ENCODE measurements at places on chromosomes 4 and X. TPM values are rescaled to one million over a fixed set of nuclear protein-coding genes. Genes with fewer than 3 reads are reported as not detected.

- no peak overlapping the region for H3K27ac ChIP-seq
- no peaks in the 10 kb centered on the region for H3K27me3 ChIP-seq
- DNase-seq: no peak
- H3K4me1 ChIP-seq: no peaks in the 10 kb centered on the region
- H3K4me3 ChIP-seq: no peak overlapping the region
Measured at GRCh38 chr4:84719115-84719514, 136.2 kb downstream of the CDS1 start.

DNA sequence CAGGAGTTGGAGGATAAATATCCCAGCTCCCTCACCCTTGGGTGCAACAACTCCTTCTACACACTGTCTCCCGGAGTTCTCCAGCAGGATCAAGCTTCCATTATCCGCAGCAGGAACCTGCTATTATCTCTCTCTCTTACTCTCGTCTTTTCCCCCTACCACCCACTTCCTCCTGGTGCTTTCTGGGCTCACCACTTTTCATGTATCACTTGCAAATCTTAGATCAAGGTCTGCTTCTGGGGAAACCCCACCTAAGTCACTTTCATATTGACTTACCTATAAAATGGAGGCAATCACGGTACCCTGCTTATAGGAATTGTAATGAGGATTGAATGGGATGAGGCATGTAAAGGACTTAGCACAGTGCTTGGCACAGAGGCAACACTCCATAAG lies 589.5 kb downstream of the BCOR start:
- no peaks in the 10 kb centered on the region for H3K4me1 ChIP-seq
- no peak overlapping the region for H3K27ac ChIP-seq
- no peaks in the 10 kb centered on the region for H3K27me3 ChIP-seq
- H3K36me3 ChIP-seq: no peaks in the 10 kb centered on the region
- no peak for DNase-seq

SOD3 gene
- total RNA-seq: 16.4 TPM

GRCh38 chr4:70712604-70713452 lies 8.9 kb upstream of the RUFY3 start:
- H3K27ac ChIP-seq: no peak overlapping the region
- no peaks in the 10 kb centered on the region for H3K36me3 ChIP-seq
- H3K27me3 ChIP-seq: no peaks in the 10 kb centered on the region
- peaks cover 12% of the 10 kb centered on the region for H3K4me1 ChIP-seq

GRCh38 chrX:45295259-45295986 lies 94.7 kb upstream of the DIPK2B start:
- H3K27me3 ChIP-seq: no peaks in the 10 kb centered on the region
- H3K36me3 ChIP-seq: no peaks in the 10 kb centered on the region
- no peak overlapping the region for H3K4me3 ChIP-seq
- peak; percentile 64 for DNase-seq

GRCh38 chrX:151859481-151859880 lies 53.2 kb upstream of the MAGEA4 start:
- no peak overlapping the region for H3K4me3 ChIP-seq
- no peaks in the 10 kb centered on the region for H3K36me3 ChIP-seq
- H3K27me3 ChIP-seq: no peaks in the 10 kb centered on the region
- no peak overlapping the region for H3K27ac ChIP-seq
- DNase-seq: no peak

Data from PC-3 (cell line).